ENCODE measurements at places on chromosomes 7 and 10.

GRCh38 chr10:118723466-118723865 lies 31.3 kb downstream of the CACUL1 start:
- no peak for DNase-seq

DNA sequence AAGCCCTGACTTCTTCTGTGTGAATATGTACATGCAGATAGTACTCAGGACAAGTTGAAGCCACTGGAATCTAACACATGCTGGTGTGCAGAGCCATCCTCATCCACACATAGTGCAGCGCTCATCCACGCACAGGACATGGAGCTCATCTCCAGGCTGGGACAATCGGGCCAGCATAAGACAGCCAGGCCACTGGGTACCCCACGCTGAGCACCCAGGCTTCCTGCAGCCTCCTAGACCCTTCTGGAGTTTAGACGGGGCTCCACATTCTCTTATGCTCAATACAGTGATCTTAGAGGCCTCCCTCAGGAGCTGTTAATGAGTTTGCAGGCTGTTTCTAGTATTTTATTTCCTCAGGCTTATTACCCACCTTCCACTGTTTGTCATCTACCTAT lies 238.9 kb downstream of the TNS3 start:
- no peak for DNase-seq

- no peak for DNase-seq
These were observed 52.2 kb downstream of the UNCX start for GRCh38 chr7:1284743-1285458.

DNA sequence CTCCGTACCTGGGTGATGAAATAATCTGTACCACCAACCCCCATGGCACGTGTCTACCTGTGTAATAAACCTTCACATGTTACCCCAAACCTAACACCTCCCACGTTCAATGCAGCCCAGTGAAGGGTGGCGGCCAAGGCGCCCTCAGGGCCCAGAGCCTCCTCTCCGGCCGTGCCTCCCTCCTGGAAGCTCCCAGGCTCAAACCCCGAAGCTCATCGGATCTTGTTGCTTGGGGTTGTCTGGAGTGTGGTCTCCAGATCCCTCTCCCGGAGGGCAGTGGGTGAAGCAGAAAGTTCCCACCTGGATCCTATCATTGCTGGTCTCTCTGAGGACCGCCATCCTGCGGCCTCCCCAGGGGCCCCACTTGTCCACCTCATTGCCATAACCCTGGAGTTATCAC lies 9.4 kb upstream of the KNDC1 start:
- no peak for DNase-seq

GRCh38 chr10:51421853-51422252 lies 277.5 kb downstream of the CSTF2T start:
- no peak for DNase-seq

- no peak for DNase-seq
These were observed 21.8 kb downstream of the STMP1 start for GRCh38 chr7:135684136-135684535.

All from Ammon's horn (tissue), 1 donor.